ENCODE measurements at places on chromosomes 16 and 17.

- no peak for DNase-seq
These were observed 206.8 kb downstream of the PHKB start for GRCh38 chr16:47667956-47668355.

GRCh38 chr17:73770849-73771229 lies 126.6 kb upstream of the SDK2 start:
- DNase-seq, result no peak

GRCh38 chr16:25124503-25124902 lies 13.0 kb downstream of the LCMT1 start:
- DNase-seq, result no peak

GRCh38 chr16:89646270-89646669 lies 11.2 kb downstream of the CHMP1A start:
- DNase-seq, result no peak

- DNase-seq, result peak; percentile 48
These were observed 417.1 kb downstream of the TMEM114 start for GRCh38 chr16:8173111-8173644.

DNA sequence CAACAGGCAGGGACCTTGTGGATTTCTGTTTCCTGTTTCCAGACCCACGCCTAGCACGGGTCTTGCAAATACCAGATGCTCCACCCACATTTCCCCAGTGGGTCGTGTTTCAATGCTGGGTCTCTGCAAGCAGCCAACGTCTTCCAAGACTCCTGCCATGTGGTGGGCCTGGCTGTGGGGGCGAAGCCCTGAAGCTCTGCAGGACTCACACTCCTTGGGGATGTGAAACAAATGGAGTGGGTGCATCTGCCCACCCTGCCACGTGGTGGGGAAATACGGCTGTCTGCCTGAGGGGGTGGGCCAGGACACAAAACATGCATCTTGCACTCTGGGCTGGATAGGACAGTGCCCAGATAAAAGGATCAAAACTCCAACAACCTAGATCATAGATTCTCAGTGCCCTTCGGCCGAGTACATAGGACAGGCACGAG lies 32.6 kb downstream of the FA2H start:
- DNase-seq, result no peak

- no peak for DNase-seq
These were observed 1.1 kb downstream of the METRNL start for GRCh38 chr17:83080579-83080857.

- DNase-seq, result no peak
These were observed 44.3 kb upstream of the HELZ start for GRCh38 chr17:67289181-67289876.

- no peak for DNase-seq
These were observed 14.0 kb upstream of the RBFOX1 start for GRCh38 chr16:7318686-7319085.
